ENCODE measurements at places on chromosomes 12 and 14.

DNA sequence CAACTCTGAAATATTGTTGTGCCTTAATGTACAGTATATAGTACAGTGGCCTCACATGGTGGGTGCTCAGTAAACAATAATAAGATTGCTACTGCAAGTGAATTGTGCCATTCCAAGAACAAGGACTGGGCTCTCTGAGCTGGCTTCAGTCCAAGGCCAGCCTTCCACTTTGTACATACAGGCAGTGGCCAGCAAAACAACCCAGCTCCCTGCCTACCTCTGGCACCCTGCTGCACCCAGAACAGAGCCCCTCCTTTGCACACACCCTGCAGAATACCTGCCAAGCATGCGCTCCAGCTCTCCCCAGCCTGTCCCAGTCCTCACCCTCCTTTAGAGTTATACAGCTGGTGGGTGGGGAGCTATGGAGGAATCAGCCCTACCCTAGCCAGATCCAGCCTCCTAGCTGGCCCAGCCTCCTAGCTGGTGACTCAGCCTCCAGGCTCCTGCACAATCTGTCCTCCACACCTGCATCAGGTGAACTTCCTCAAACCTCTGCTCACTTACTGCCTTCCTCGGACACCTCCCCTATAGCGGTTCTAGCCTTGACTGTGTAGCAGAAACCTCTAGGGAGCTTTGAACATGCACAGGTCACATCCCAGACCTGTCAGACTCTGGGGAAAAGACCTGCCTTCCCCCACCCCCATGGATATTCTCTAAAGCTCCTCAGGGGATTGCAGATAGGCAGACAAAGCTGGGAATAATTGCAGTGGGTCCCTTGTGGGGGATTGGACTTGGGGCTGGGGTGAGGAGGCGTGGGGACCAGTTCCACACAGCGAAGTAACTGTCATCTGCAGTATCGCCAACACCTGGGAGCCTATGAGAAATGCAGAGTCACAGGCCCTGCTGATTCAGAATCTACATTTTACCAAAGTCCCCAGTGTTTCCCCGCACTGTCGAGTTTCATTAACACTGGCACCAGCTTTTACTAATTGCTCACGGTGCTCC is 17.9 kb downstream of the ZDHHC22 start:
- DNase-seq: no peak

DNA sequence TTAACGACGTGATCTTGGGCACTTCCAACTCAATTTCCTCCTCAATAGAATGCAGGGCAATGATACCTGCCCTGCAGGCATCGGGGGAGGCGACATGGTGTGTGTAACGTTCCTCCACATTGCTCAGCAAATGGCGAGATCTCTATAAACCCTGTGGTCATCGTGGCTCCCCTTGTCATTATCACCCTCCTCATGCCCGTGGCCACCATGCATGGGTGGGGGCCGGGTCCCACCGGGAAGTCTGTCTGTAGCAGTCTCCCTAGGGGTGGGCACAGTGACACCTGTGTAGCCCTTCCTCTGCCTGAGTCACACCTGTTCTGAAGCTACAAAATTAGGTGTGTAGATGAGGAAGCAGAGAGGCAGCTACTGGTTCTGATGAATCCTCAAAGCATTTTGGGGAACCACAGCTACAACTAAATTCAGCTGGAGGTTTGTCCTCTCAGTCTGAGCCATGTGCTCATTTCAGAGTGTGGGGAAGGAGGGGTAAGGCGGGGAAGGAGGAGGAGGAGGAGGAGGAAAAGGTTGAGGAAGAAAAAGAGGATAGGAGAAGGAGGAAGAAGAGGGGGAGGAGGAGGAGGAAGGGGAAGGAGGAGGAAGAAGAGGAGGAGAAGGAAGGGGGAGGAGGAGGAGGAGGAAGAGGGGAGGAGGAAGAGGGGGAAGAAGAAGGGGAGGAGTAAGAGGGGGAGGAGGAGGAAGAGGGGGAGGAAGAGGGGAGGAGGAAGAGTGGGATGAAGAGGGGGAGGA is 11.0 kb upstream of the CACNA2D4 start:
- DNase-seq: peak; percentile 18

- DNase-seq: no peak
Observed at GRCh38 chr12:52391618-52392002, 6.2 kb upstream of the KRT84 start.

DNA sequence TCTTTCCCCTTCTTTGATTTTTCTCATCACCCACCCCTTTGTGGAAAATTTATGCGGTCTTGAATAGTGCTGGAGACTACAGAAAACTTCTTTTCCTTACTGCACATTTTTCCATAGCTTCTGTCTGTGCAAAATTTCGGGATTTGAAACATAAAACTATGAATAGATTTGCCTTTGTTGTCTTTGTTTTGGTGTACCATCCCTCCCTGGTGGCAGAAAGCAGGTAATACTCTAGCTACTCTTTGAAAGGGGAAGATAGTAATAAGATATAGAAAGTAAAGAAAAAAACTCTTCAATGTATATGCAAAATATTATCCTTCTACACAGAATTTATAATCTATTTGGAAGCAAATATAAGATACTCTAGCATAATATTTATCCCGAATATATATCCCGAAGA is 79.1 kb upstream of the LMO3 start:
- DNase-seq: no peak

GRCh38 chr12:57837864-57838562 is 8.5 kb downstream of the CTDSP2 start:
- peak; percentile 66 for DNase-seq

GRCh38 chr12:95198914-95199313 is 18.4 kb downstream of the FGD6 start:
- no peak for DNase-seq

- DNase-seq: no peak
Observed at GRCh38 chr12:113689047-113689610, 217.5 kb upstream of the LHX5 start.

GRCh38 chr12:76637807-76638206 is 78.2 kb upstream of the OSBPL8 start:
- DNase-seq: no peak

DNA sequence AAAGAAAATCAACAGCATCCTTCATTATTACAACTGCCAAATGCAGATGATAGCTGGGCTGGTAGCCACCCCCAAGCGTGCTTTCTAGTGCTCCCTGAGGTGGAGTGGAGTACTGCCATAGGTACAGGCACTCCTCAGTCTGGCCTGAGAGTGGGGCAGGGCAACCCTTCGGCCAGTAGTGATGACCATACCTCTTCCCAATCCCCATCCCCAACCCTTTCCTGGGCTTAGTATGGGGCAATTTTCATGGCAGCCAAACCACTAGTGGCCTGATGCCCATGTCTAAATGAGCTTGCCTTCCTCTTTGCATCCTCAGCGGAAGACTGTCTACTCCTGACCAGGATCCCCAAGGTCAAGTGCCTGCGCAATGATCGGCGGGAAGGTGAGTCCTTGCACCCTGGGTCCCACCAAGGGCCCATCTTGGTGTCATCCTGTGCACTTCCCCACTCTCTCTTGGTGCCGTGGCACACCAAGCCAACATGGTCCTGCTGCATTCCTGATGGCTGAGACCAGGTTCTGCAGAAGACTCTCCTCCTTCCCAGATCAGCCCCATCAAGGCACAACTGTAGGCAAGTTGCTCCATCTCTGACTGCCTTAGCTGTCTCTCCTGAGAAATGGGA is 65.8 kb downstream of the GALNT16 start:
- no peak for DNase-seq

DNA sequence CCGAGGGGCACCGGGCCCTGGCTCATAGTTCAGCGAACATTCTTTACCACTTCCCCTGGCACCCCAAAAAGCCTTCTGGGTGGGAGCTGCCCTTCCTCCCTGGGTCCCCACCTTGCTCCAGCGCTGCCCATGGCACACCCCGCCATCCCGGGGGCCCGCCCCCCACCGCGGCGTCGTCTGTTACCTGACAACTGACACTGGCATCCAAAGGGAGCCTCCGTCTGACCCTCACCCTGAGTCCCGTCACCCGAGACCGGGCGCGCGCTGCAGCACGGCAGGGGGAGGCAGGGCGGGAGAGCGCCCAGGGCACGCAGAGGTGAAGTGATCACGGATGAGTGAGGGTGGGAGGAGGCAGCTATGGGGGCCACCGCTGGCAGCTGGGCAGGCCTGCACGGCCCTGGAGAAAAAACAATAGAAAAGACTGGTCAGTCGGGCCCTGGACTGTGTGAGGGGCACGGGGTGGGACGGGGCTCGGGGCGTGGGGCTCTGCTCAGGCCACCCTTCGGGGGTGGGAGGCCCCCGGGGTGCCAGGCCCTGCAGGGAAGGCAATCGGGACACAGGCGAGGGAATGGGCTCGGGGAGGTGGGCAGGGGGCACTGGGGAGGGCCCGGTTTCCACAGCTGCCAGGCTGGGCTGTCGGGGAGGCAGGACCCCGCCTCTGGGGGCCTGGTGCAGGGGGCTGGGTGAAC is 40.7 kb downstream of the BCL11B start:
- no peak for DNase-seq

DNA sequence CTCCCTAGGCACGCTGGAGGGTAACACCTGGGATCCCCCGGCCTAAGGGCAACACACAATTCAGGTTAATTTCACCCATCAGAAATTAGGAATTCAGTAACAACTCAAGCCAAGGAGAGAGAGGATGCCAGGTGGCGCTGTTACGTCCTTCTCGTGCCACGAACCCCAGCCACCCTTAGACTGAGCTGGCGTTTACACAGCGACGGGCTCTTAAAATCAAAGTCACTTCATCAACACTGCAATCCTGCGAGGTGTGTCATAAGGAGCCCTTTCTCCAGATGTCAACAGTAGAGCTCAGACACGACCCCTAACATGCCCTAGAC is 110.6 kb upstream of the TMEM132D start:
- peak; percentile 3 for DNase-seq

GRCh38 chr12:22541496-22542155 is 2.7 kb downstream of the C2CD5 start:
- DNase-seq: peak; percentile 26

- DNase-seq: no peak
Observed at GRCh38 chr14:69750495-69750894, 16.4 kb upstream of the SRSF5 start.

GRCh38 chr14:99718031-99718810 is 34.1 kb downstream of the CYP46A1 start:
- DNase-seq: no peak

DNA sequence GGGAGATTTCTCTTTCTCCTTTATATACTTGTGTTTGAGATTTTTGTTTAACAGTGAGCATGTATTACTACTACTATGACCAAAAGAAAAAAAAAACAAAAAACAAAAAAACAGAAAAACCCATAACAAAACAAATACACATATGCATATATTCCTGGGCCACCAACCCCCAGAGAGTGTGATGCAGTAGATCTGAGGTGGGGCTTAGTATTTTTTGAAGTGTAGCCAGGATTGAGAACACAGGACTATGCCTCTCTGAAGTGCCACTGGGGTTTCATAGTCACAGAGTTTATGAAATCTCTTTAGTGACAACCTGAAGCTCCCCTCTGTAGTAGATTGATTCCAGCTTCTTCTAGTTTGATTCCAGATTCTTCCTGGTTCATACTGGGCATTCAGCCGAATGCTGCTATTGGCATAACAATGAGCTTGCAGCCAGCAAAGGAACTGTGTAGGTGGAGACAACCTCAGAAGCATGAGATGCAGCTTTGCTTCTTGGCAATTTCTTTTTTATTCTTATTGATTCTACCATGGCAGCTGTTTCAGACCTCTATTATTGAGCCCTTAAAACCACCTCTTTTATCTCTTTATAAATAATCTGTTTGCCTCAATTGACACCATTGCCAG is 15.5 kb upstream of the ANO4 start:
- no peak for DNase-seq

GRCh38 chr12:40336573-40337199 is 111.9 kb downstream of the LRRK2 start:
- DNase-seq: peak; percentile 36

DNA sequence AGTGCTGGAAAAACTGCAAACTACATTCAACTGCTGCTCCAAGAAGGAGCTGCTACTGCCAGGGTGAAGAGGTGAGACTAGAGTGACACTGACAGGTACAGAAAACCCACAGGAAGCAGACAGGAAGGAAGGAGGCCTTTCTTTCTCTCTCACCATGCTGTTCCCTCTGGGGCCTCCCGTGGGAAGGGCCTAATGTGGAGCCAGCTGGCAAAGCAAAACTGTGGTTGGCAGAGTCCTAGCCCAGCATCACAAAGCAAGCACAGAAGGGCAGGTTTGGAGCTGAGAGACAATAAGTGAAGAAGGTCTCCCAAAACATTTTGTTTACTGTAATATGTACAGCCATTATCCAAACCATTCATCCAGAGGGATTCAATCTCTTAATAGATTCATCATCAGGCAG is 122.5 kb upstream of the MAX start:
- DNase-seq: no peak

DNA sequence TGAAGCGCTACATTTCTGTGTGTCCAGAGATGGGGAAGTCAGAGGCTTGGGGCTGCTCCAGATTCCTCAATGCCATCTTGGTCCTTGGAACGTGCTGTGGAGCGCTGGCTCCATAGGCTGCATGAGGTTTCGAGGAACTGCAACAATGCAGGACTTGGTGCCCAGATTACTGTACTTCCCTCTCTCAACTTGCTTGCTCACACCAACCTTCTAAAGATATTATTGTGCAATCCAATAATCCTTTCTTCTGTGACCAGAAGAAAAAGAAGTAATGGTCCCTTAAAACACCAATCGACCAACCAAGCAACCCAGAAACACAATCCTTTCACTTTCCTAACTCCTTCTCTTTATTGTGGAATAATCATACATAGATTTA is 3.7 kb downstream of the PRICKLE1 start:
- no peak for DNase-seq

DNA sequence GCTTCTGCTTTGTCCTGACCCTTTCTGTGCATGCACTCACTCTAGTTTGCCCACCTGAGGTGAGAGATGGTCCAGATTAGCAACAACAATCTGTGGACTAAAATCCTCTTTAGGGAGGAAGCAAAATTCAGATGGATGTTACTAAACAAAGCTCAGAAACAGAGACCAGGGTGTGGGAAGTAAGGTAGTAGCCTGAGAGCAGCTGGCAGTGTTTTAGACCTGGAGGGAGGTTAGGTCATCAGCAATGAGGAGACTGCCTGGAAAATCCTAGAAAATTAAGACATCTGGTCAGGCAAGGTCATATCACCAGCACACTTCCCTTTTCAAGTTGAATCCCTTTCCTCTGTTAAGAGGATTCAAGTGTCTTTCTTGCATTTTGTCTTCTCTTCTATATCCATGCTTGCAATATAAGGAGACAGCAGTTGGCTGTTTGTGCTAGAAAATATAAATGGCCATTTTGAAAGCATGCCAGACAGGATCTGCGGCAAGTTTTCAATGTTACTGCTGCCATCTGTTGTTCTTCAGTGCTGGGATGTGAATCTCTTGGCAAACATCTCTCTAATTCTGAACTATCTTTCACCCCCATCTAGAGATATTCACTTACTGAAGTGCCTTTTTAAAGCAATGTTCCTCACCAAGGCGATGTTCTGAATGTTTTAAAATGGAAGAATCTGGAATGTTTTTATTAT is 266.4 kb downstream of the NAV3 start:
- DNase-seq: no peak

GRCh38 chr12:84802161-84802560 is 110.4 kb downstream of the SLC6A15 start:
- DNase-seq: no peak

- peak; percentile 31 for DNase-seq
Observed at GRCh38 chr14:63493246-63493645, 49.9 kb downstream of the PPP2R5E start.
